Activated CD4-positive, CD25-positive, alpha-beta regulatory T cell treated with anti-CD3 and anti-CD28 coated beads, Interleukin-2, amount 50 U/mL, for 24 hours (primary cell): ENCODE measurements at places on chromosomes 13 and 19.

DNA sequence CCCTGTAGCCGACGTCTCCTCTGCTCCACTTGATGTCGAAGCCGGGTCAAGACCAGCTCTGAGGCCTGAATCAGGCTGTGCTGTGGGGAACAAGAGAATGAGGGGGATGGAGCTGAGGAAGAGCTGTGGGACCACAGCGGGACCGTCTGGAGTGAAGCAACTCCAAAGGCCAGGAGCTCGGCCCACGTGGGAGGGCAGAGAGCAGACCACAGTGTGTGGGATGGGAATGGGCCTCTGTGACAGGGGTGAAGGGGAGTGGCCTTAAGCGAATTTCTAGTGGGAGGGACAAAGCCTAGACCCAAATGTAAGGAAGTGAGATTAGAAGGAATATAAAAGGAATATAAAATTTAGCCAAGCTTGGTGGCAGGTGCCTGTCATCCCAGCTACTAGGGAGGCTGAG, 3.8 kb upstream of the SLC8A2 start:
- ATAC-seq = no peak

DNA sequence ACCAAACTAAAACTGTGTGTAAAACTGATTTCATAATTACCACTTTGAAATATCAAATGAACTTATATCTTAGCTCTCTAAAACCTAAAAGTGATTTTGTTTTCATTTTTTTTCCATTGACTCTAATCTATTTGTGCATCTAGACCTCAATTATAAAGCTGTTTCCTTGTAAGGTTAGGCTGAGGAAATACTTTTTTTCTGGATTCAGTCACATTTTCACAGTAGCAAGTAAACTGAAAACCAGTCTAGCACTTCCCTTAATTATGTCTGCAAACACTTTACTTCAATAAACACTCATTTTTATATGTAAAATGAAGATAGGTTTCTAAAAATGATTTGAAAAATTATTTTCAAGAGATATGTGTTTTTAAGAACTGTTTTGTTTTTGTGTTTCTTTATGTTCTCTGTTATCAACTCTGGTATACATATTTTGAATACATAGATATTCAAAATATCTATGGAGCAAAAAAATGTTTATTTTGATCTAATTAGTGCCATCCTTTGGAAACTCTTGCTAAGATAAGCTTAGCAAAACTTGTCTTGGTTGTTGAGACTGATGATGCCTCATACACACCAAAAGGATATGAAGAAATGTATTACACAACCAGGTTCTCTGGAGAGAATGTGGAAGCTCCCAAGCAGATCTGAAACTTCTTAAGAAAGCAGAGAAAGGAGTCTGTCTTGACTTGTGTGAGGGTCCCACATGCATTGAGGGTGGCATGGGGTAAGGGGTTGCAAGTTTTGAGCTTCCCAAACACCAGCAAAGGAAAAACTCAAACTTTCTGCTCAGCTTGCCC, 1887.4 kb downstream of the PCDH9 start:
- no peak for ATAC-seq

GRCh38 chr19:5078182-5078581, 109.3 kb downstream of the KDM4B start:
- no peak for ATAC-seq

- ATAC-seq = no peak
These were observed 13.6 kb upstream of the ICAM3 start for GRCh38 chr19:10352764-10353671.

- ATAC-seq = no peak
These were observed 78.9 kb downstream of the FLT1 start for GRCh38 chr13:28415994-28416421.

GRCh38 chr13:29621841-29622240, 26.4 kb upstream of the SLC7A1 start:
- no peak for ATAC-seq

GRCh38 chr19:36097036-36097435, 13.9 kb upstream of the OVOL3 start:
- no peak for ATAC-seq

GRCh38 chr19:46426035-46426505, 2.7 kb downstream of the PNMA8C start:
- no peak for ATAC-seq

DNA sequence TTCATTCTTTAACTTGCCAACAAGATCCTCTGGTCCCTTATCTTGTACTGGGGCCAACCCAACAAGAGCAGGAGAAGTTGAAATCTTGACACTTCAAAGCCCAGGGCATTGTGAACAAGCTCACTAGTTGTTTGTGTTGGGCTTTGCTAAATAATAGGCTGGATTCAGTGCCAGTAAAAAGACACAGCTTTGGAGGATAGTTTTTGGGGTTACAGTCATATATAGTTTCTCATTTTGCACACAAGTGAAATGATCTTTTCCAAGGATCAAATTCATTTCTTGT, 30.3 kb upstream of the LRCH1 start:
- ATAC-seq = no peak

DNA sequence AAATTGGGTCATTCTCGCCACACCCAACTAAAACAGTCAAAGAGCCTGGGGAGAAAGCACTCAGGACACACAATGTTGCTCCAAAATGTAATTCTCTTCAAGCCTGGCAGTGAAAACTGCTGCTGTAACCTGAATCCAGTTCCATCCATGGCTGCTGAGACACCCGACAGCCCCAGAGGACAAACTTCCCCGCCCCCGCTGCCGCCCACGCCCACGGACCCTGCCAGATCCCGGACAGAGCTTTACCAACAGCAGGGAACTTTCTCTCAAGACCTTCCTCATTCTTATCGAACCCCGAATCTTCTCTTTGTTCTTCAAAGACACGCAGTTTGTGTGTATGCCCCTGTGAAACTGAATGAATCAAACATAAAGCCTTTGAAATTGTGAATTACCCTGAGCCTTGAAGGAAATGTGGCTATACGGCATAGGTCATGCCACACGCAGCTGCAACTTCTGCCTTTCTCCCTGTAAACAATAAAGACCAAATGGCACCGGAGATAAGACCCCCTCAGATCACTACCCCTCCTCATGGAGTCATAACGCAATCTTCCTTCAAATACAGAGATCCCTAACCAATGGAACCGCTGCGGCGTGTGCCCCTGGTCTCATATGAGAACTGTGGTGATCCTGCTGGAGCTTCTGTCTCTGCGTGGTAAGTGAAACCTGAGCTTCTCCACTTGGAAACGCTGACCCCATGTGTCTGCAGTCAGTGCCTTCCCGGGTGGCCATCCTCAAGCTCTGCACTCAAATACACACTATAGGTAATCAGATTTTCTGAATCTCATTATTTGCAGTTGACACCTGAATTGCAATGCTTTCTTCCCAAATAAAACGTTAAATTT, 4.8 kb upstream of the LAMP1 start:
- ATAC-seq = no peak

DNA sequence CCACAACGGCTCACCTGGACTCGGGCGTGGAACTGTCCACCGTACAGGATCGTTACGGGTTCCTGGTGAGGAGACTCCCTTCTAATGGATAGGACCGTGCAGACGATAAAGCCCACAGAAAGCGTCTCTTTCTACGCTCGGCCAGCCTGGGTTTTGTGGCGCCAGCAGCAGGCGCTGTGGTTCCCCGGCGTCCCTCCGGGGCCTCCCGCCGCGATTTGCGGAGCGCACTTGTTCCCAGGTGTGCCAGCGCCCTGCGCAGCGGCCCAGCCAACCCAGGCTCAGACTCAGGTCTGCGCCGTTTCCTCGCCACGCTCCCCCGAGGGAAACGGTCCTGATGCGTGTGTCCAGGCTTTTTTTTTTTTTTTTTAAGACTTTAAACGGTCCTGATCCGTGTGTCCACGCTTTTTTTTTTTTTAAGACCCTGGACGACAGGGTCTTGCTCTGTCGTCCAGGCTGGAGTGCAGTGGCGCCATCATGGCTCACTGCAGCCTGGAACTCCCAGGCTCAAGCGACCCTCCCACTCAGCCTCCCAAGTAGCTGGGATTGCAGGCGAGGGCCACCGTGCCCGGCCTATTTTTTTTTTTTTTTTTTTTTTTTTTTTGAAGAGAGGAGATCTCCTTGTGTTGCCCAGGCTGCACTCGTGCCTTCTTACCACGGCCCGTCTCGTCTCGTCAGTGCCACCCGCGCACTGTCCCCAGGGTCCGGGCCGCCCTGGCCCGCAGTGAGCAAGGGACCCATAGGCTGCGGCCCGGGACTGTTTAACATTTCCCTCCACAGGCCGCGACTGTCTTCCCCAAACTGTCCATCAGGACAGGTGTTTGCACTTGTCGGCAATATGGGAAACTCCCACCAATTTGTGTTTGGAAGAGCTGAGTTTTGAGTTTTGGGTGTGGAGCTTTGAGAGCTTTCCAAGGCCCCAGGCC, 23.8 kb downstream of the GJA3 start:
- ATAC-seq = no peak

DNA sequence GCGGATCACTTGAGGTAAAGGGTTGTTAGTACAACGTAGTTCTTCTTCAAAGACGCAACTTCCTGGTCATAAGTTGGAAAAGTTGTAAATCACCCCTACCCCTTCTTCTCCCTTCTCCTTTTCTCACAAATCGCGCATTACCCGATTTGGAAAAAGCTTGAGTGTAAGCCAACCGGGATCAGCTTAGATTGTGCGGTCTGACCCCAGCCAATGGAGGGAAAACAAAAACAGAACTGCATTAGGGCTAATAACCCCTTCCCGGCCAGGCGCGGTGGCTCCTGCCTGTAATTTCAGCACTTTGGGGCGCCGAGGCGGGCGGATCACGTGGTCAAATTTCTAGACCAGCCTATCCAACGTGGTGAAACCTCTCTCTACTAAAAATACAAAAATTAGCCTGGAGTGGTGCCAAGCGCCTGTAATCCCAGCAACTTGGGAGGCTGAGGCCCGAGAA, 806 bp downstream of the ZNF90 start:
- no peak for ATAC-seq

DNA sequence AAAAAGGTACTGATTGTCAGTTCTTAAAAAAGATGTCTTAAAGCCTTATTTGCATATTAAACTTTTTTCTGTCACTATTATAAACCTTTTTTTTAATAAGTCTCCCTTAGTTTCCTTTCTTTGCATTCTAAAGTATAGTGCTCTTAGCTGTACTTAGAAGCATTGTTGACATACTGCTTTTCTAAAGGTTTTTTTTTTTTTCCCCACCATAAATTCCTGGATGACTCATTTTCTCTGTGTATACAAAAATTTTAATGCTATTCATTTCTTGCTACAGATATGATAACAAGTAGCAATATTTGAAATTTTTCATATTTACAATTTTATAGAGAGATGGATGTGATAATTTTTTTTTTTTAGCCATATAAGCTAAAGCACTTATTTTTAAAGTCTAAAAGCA, 43.5 kb downstream of the METTL21C start:
- ATAC-seq = no peak

- peak; percentile 20 for ATAC-seq
These were observed at the start of gene IL17D for GRCh38 chr13:20702915-20703779. Gene IL17D, plus strand, starts transcription at chr13:20703699. Its CDS starts 303 bp downstream, at chr13:20704002.

GRCh38 chr19:49210108-49210900, 52.7 kb downstream of the TRPM4 start:
- peak; percentile 56 for ATAC-seq

GRCh38 chr13:38262211-38262610, 87.4 kb upstream of the UFM1 start:
- no peak for ATAC-seq

GRCh38 chr13:27427641-27428040, 3.2 kb downstream of the GTF3A start:
- ATAC-seq = no peak

DNA sequence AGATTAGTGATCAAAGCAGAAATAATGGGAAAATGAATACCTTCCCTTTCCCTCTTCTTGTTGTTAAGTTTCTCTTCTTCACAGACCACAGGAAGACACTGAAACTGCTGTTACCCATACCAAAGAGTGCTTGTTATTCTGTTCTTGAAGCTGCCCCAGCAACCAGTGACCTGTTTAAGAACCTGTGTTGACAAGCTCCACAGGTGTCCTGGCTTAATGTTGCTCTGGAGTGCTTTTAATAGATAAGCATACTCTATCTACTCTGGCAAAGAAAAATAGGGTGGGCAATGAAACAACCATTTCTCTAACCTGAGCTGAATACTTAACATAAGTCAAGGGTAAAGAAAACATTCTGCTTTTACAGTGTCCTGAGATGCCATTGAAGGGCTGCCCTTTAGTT, 506.7 kb upstream of the GPC6 start:
- ATAC-seq = no peak

DNA sequence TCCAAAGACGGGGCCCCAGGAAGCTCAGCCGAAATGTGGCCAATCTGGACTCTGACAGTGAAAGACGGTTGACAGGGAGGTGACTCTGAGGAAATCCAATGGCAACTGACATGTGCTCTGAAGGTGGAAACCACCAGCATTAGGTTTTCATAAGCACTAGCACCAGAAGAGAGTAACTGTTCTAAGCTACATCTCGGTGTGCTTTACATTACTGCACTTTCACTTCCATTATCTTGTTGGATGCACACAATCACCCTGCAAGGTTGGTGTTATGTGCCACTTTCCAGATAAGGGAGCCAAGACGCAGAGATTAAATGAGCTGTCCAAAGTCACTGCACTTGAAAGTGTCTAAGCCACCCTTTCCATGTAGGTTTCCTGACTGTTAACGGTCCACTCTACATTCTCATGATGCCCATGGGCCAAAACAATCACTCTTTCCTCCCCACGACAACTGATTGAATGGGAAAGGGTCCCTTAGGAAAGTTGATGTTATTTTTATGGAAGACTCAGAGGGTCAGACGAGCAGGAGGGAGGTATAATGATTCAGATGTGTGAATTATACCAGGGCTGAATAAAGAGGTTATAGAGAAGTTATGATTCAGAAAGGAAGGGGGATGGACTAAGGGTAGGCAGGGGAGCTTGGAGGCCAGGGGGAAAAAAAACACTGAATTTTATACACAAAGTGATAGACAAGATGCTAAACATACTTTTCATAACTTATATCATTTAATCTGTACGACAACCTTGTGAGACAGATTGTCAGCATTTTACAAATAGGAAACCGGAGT, 52.8 kb downstream of the RUBCNL start:
- no peak for ATAC-seq

DNA sequence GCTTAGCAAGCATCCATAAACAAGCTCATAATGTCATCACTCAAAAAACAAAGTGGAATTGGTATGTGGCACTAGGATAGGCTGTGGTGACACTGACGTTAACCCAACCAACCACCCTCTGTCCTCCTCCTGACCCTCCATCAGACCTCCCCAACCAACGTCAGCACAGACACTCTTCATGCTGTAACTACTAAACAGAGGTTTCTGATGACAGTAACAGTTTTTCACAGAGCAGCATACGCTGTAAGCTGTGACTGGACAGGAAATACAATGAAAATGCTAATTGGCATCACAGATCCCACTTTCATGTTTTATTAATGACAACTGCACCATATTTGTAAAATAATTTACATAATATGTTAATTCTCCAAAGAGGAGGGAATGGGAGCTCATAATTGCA, 238.0 kb downstream of the IRS2 start:
- no peak for ATAC-seq

- no peak for ATAC-seq
These were observed 22.0 kb downstream of the ATCAY start for GRCh38 chr19:3902317-3902973.

GRCh38 chr13:79511611-79512010, 30.7 kb downstream of the NDFIP2 start:
- no peak for ATAC-seq

- no peak for ATAC-seq
These were observed 424.1 kb upstream of the DACH1 start for GRCh38 chr13:72290962-72291681.
